ENCODE measurements at places on chromosomes 12 and 14. TPM values are rescaled to one million over a fixed set of nuclear protein-coding genes. Genes with fewer than 3 reads are reported as not detected.

- DNase-seq: no peak
Observed at GRCh38 chr12:130423136-130423535, 85.4 kb downstream of the PIWIL1 start.

- no peak for DNase-seq
Observed at GRCh38 chr14:100721568-100721967, 5.1 kb upstream of the DLK1 start.

- DNase-seq: no peak
Observed at GRCh38 chr14:28157289-28157869, 609.2 kb upstream of the FOXG1 start.

GRCh38 chr12:111182382-111182781 is 186.5 kb downstream of the PHETA1 start:
- no peak for DNase-seq

Gene GUCY2C
- polyA plus RNA-seq: 0.54 TPM

DNA sequence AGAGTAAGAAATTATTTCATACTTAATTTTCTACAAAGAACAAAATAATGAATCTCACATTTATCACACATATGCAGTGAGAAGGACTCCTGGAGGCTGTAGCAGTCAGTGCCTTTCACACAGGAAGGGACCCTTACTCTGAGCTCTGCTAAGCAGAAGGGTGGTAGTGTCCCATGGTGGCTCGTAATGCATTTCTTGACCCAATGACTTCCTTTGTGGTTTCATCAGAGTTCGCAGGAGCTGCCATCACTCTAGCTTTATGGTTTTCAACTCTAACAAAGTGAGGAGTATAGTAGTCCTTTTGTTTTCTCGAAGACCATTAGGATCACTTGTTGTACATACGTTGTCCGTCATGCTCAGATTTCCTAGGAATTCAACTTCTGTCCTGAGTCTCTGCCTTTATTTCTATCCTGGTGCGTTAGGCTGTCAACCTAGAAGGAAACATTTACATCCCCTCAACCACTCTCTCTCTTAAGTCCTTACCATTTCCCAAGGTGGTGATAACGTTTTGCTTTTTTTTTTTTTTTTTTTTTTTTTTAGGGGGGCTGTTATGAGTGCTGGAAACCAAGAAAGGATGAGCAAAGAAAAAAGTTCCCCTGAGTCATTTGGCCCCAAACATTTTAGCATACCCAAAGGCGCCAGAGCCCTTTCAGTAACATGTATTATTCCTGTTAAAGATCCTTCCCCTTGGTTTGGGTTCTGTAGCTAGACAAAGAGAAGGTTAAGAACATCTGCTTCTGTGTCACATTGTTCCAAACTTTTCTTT is 37.2 kb downstream of the GABARAPL1 start:
- no peak for DNase-seq
